ENCODE measurements at places on chromosomes 11 and 22.

GRCh38 chr11:3205261-3206155 lies 13.1 kb downstream of the MRGPRG start:
- no peak for DNase-seq

DNA sequence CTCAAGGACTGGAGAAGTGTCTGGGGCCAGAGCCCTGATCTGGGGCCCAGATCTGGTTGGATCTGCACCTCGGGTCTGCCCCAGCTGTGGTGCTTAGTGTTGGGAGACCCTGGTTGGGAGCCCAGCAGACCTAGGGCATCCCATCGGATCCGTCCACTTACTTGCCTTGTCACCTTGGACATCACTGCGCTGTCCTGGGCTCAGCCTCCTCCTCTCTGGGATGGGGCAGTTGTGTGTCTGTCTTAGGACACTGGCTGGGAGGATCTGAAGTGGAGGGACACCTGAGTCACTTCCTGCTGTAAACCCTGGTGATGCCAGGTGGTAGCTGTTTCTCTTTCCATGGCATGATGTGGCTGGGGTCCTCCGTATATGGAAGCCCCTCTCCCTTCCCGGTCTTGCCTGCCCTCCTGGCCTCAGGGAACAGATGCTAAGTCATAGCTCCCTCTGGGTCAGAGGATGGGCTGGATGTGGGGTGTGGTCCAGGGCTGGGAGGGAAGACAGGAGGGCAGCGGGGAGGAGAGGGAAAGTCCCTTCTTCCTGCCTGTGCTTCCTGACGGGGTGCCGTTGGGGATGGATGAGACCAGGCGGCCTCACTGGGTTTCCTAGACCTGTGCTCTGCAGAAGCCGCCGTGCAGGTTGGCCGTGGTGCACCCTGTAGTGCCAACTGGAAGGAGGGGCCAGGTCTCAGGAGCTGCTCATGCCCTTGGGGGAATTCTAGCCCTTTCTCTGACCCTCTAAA lies 12.1 kb upstream of the OMP start:
- DNase-seq, result no peak

DNA sequence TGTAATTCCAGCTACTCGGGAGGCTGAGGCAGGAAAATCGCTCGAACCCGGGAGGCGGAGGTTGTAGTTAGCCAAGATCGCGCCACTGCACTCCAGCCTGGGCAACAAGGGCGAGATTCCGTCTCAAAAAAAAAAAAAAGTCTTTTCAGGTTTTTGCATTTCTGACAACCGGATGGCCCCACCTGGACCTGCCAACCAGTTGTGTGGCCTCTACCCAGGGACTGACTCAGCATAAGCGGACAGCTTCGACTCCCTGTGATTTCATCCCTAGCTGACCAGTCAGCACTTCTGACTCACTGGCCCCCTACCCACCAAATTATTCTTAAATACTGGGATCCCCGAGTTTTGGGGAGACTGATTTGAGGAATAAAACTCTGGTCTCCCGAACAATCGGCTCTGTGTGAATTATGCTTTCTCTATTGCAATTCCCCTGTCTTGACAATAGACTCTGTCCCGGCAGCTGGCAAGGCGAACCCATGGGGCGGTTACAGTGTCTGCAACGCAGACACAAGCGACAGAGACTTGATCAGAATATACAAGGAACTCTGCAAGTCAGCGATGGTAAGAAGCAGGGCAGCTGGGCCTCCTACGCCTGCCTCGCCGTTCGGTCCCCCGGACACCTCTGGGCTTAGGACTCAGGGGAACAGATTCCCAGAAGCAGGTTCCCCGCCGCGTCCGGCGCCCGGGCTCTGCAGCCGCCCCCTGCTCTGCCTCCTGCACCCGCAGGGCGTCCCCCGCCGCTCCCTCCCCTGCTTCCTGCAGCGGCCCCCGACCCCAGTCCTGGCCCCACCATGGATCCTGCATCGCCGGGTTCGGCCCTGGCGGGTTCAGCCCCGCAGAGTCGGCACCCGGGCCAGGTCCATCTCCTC lies 741 bp upstream of the TALDO1 start:
- no peak for DNase-seq

GRCh38 chr11:68677432-68677831 lies 6.9 kb upstream of the GAL start:
- DNase-seq, result peak; percentile 48

Data from skeletal muscle cell (primary cell).